Caudate nucleus (tissue), 63 donors: ENCODE measurements at places on chromosomes 2 and 18.

DNA sequence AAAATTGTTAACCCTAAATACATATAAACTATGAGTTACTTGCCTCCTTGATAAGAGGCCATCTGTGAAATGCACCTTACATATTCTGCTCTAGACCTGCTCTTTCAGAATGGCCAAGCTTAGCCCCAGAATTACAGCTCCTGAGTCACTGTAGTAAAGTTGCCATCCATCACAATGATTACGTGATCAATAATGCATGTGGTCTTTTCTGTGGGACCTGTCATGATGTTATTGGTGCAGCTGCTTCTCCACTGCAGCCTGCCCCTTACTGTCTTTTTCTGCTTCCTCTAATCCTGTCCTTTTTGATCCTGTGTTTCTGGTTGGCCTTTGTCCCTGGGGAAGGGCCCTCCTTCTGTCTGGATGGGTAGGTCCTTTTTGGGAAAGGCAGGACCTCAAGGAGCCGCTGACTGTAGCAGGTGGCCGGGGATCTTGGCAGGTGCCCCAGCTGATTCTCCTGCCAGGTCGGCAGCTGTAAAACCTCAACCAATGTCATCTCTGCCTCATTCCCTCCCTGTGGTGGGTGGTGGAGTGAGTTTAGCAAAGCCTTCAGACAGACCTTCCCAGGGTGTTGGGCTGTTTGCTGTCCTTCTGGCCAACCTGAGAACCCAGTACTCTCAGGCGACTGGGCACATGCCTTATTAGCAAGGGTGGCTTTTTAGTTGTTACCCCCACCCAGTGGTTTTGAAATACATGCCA lies 126.2 kb upstream of the EML6 start:
- DNase-seq = no peak

GRCh38 chr18:60599995-60600394 lies 227.4 kb upstream of the MC4R start:
- no peak for DNase-seq

- no peak for DNase-seq
These were observed 136.2 kb upstream of the ARHGAP28 start for GRCh38 chr18:6593142-6593885.

DNA sequence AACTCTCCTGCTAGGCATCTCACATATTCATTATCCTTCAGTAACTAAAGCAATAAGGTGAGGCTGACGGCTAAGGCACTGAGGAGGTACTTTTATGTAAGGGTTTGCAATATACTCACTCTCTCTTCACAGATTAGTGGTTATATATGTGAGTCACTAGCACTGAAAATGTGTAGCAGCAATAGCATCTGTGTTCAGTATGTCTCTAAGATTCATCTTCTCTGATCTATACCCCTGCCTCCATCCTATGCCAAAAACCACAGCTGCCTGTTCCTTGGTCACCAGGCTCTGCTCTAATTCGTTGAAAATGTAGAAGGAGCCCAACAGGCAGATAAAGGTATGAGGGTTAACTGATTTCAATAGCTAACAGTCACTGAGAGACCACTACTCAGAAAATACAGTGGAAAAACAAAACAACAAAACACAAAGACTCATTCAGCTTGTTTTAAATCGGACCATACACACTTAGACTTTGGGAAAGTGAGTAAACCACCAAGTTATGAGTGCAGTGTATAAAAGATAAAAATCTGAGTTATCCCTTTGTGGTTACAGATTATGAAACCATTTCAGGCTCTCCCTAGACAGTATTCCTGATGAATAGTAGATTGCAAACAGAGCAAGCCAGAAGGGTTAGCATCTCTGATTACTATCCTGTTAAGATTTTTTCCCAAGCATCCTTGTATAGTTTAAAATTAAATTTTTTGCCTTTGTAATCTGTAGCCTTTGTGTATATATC lies 75.3 kb upstream of the CYP26B1 start:
- DNase-seq = no peak

DNA sequence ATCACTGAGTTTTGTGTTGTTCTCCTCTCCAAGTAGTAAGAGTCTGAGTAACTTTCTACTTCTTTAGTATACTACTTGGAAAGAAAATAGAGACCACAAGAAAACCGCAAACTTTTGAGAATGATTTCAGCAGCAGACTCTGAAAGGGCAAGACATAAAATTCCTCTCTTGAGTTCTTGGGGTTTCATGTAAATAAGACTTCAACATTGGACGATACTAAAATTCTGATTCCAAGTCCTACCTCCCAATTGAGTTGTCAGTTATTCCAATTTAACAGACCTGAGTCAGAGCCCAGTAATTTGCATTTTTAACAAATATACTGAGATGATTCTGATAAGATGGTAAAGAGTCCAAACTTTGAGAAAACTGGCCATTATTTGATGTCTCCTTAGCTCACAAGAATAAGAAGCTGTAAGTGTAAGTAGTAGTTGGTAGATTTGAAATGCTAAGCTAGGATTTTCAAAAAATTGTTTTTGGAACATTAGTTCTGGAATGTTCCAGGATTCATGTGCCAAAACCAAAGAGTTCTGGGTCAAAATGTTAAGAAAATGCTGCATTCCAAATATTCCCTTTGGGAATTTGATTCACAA lies 261.6 kb upstream of the SPOPL start:
- DNase-seq = no peak

GRCh38 chr2:128733450-128733849 lies 414.8 kb upstream of the HS6ST1 start:
- DNase-seq = no peak

- no peak for DNase-seq
These were observed 180.6 kb downstream of the RDH14 start for GRCh38 chr2:18379870-18380269.

- no peak for DNase-seq
These were observed 278.8 kb downstream of the TNS1 start for GRCh38 chr2:217723981-217724380.

- DNase-seq = no peak
These were observed 60.2 kb downstream of the LYPD6B start for GRCh38 chr2:149098701-149099100.

DNA sequence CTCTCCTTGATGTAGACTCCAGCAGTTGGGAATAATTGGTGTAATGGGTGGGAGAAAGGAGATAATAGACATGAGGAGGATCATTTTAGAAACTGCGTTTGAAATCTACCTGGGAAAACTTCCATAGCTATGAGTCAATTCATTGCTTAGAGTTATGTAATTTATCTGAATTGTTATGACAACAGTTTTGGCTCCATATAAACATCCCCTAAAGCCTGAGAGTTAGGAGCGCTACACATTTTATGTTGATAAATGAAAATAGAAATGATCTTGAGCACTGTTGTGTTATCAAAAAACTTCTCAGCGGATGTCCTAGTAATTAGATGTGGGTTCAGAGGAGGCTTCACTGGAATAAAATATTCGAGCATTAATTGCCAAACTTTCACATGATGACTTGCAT lies 573.4 kb downstream of the TSN start:
- DNase-seq = no peak

- DNase-seq = no peak
These were observed 761.6 kb downstream of the DSC3 start for GRCh38 chr18:30280861-30281470.

DNA sequence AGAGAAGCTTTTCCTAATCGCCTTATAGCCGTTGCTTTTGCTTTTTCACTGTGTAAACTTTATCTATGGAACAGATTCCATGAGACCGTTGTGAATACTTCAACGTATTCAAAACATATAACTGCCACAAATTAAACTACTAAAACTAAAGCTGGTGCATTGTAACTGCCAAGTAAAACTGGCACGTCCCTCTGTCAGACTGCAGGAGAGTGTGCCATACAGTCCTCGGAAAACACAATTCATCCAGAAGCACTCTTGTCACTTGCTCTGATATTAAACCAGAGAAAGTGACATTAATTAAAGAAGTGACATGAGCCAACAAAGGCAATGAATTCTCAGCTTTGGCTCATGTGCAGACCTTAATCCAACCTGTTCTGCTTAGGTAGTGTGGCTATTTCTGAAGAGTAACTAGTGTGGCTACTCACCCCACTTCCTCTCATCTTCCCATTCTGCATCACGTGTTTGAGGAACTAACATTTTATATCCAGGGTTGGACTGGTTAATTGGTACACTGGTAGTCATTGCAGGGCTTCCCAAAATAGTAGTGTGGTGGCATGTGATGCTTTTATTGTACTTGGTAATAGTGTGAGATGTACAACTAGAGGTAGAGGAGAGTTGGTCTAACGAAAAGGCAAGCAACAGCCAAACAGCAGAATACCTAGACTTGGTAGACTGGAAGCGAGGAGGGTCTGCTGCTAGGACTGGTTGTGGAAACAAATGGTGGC lies 9.7 kb downstream of the VRK2 start:
- no peak for DNase-seq

DNA sequence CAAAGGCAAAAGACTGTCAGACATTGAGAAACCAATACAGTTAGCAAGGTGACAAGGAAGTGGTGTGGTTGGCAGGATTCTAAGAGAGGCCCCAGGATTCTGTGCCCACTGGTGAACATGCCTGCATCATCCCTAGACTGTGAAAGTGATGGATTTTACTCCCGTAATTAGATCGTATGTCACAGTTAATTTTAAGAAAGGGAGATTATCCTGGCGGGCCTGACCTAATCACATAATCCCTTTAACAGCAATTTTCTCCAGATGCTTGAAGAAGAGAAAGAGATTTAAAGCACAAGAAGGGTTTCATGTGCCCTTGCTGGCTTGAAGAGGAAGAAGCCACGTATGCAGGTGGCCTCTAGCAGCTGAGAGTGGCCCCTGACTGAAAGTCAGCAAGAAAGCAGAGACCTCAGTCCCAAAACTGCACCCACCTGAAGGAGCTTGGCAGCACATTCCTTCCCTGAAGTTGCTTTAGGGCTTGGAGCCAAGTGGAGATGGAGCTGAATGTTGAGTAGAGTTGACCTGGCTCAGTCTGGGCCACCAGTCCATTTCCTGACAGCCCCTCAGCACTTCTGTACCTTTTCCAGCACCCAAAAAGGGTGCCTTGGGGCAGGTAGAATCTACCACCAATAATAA lies 49.1 kb downstream of the GTF3C3 start:
- no peak for DNase-seq

DNA sequence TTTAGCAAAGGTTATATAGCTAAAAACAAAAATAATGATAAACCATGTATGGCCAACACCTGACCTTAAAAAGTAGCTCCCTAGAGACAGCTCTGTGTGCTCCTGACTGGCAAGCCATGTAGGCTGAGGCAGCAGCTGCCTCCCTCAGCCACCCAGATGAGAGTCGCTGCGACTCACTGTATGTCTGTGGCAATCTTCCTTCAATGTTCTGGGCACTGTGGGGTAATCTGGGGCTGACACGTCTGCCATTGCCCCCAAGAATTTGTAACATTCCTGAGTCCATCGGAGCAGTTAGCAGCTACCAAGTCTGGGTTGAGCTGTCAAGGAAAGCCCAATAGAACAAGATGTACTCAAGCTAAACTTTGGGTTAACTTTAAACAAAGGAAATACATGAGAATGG lies 106.4 kb upstream of the DAPL1 start:
- no peak for DNase-seq

DNA sequence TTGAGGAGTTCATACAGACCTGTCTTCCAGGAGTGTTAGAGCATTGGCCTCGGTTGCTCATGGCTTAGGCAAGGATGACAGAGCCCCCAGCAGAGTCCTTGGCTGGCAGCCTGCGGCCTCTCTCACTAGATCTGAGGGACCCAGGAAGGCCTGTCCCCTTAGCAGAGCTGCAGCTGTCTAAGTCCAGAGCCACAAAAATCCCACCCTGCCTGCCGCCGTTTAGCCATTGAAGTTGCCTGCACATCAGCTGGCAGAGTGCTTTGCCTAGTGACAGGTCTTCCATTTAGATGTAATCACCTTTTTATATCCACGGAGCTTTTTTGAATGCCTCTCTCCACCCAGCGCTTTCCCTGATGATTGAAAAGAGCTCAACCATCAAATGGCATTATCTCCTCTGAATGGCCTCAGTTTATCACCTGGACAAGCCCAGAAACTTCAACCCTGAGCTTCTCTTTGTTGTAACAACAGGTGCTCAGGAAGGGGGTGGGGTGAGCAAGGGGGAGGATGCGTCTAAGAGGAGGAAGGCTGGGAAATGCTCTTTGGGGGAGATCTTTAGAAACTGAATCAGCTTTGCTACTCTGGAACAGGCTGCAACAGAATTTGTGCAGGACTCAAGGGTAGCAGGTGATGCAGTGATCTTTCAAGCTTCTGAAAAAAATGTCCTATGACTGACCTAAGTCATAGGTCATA lies 71.9 kb downstream of the TNP1 start:
- no peak for DNase-seq

DNA sequence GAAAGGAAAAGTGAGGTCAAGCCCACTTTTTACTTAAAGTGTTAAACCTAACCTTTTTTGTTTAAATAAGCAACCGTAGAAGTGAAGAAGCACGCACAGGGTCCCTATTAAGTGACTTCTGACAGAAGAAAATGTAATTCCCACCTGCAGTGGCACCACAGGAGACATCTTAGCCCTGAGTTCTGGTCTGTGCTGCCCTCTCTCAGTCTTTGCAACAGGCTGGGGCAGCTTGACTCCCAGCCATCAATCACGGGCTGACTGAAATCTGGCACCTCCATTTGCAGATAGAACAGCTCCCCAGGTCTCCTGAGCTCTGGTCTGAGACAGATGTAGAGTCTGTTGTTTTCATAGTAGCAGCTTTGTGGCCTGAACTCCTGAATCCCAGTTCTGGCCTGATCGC lies 170.0 kb downstream of the LTBP1 start:
- no peak for DNase-seq

DNA sequence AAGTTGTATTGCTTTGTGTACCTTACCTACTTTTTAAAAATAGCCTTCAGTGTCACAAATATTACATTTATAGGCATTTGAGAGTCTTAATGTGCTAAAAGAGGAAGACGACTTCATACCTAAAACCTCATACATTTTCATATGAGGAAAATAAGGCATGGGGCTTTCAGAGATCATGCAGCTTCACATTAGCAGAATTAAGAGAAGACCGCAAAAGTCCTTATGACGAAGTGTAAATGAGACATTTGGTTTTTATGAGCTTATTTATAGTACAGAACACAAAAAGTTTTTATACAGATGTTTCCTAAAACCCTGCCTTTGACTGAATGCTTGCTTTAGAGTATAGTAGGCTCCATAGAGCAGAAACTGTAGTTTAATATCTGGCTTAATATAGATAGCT lies 10.1 kb upstream of the CCDC138 start:
- DNase-seq = no peak

GRCh38 chr2:20107776-20108175 lies 56.3 kb upstream of the LAPTM4A start:
- DNase-seq = no peak

DNA sequence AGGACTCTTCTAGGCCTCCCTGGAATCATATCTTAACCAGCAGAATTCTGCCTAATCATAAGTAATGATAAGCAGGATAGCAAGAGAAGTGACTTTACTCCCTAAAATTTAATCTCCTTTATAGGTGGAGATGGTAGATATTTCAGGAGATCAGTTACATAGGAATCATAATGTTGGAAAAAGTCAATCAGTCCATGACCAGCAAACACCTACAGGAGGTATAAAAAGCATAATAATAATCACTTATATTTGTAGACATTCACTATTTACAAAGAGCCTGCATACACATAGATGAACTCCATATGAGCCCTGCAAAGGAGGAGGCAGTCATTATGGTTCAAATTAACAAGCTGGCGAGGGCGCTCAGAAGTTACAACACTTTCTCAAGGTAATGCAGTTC lies 2.5 kb downstream of the GALNT5 start:
- no peak for DNase-seq
